ENCODE measurements at places on chromosomes 1 and 21. TPM values are rescaled to one million over a fixed set of nuclear protein-coding genes. Genes with fewer than 3 reads are reported as not detected.

DNA sequence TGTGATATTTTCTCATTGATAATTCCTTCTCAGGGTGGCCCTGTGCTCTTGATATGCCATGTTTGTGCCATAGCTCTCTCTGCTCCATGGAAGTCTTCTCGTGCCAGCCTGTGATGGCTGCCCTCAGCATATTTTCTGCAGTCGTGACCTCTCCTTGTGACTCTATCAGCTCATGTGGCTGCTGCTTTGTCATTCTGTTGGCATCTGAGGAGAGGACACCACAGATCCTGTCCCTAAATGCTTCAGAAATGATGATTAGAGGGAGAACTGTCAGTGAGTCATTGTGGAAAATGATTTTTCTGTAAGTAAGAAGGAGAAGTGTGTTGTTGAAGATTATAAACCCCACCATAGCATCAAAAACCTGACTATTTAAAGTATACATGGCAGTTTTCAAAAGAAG, 286.0 kb downstream of the ADGRL2 start:
- no peak for DNase-seq

DNA sequence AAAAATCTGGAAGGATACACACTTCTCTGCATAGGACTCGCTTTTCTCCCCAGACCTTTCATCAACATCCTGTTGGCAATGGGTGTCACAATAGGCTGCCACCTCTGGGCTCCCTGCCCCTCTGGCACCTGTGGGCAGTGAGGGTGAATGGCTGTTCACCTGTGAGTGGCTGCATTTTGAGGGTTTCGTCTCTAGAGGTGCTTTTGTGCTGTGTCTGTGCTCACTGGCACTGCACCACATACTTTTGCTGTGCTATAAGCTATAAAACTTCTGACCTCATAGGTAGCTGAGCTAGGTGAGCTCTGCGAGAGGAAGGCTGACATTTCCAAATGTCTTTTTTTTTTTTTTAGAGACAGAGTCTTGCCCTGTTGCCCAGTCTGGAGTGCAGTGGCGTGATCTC, 35.9 kb downstream of the SLC30A1 start:
- no peak for DNase-seq

GRCh38 chr1:181353526-181353925, 129.8 kb upstream of the CACNA1E start:
- DNase-seq = no peak

GRCh38 chr1:31937300-31938183, 626 bp downstream of the PTP4A2 start:
- DNase-seq = peak; percentile 51

- DNase-seq = no peak
These were observed 10.8 kb downstream of the AGT start for GRCh38 chr1:230702934-230703678.

DNA sequence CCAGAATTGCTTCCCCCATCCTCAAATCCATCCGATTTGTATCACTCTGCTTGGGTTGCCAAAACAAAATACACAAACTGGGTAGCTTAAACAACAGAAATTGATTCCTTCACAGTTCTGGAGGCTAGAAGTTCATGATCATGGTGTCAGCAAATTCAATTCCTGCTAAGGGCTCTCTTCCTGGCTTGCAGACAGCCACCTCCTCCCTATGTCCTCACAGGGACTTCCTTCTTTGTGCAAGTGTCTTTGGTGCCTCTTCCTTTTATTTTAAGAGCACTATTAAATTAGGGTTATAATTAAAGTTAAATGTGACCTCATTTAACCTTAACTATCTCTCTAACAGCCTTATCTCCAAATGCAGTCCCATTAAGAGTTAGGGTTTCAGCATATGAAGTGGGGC, 112.8 kb downstream of the PLPP3 start:
- no peak for DNase-seq

GRCh38 chr1:35726450-35727433, 8.1 kb upstream of the C1orf216 start:
- peak; percentile 48 for DNase-seq

The RSPO1 gene
- 0.20 TPM for total RNA-seq

The OR2M3 gene
- not detected for total RNA-seq

The KIAA1614 gene
- total RNA-seq = 17.7 TPM

- peak; percentile 74 for DNase-seq
These were observed 1.4 kb downstream of the GUK1 start for GRCh38 chr1:228141226-228142044.

- DNase-seq = no peak
These were observed 48.9 kb downstream of the RASSF5 start for GRCh38 chr1:206556047-206556749.

- DNase-seq = peak; percentile 26
These were observed 20.7 kb downstream of the C1QB start for GRCh38 chr1:22673486-22674409.

The PCBP3 gene
- 12.6 TPM for total RNA-seq

DNA sequence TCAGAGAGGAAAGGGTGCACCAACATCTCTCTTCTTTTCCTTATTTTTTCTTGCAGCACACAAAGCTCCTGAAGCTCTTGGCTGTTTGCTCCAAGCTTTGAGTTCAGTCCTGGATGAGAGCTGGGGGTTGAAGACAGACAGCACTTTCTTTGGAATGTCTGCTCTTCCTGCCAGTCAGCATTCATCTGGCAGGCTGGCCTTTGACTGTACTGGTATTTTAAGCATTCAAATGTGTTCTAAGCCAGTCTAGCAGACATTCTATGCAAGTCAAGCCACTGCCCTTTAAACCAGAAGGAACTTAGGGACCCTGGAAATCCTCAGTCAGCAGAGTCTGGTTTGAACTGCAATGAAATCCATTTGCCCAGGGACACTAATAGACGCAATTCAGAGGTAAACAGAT, 45.0 kb downstream of the XCL1 start:
- no peak for DNase-seq

DNA sequence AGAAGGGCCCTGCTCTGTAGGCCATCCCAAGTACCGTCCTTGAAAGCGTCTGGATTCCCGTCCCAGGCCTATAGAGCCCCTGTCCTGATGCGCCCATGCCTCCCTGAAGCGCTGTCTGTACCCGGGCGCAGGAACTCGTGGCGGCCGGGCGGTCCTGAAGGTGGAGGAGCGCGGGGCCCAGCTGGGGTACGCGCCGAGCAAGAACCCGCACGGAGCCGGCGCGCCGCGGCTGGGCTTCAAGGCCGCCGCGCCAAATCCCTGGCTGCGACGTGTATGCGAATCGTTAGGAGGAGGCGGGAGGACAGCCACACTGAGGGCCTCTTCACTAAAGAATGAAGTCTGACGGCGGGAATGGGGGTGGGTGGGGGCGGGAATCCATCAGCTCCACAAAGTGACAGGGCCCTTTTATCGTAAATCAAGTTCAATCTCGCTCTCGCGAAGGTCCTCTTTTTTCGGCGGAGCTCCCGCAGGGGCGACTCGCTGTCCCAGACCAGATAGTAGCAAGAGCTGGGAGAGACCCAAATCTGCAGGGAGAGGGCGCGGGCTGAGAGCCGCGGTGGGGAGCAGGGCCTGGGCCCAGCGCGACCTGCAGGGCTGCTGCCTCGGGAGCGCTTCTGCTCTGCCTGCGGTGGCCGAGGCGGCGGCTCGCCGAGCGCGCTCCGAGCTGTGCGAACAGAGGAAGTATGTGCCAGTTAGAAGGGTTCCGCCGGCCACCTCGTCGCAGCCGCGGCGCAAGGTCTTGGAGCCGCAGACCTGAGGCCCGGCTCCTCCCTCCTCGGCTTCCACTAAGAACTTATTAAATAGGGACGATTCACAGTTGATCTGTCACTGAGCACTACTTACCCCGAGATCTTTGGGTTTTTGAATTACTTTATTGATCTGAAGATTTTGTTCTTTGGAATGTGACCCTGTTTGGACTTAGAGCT, 10.4 kb downstream of the BARHL2 start:
- no peak for DNase-seq

DNA sequence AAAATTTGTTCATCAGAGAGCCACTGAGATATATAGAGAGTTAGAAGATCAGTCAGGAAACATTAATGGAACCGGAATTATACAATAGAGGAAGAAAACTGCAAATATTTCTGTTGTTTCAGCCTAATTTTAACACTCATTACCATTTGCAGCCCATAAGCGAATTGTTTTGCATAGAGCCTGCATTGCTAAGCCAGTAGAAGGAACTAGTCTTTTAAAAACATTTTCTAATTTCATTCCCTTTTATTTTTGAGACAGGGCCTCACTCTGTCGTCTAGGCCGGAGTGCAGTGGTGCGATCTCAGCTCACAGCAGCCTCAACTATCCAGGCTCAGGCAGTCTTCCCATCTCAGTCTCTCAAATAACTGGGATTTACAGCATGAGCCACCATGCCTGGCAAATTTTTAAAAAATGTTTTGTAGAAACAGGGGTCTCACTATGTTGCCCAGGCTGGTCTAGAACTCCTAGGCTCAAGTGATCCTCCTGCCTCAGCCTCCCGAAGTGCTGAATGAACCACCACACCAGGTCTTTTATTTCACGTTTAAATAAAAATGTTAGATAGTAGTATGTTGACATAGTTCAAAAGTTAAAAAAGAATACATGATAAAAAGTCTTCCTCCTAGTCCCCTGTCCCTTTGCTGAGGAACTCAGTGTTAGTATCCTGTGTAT, 25.3 kb downstream of the MPZL1 start:
- no peak for DNase-seq

DNA sequence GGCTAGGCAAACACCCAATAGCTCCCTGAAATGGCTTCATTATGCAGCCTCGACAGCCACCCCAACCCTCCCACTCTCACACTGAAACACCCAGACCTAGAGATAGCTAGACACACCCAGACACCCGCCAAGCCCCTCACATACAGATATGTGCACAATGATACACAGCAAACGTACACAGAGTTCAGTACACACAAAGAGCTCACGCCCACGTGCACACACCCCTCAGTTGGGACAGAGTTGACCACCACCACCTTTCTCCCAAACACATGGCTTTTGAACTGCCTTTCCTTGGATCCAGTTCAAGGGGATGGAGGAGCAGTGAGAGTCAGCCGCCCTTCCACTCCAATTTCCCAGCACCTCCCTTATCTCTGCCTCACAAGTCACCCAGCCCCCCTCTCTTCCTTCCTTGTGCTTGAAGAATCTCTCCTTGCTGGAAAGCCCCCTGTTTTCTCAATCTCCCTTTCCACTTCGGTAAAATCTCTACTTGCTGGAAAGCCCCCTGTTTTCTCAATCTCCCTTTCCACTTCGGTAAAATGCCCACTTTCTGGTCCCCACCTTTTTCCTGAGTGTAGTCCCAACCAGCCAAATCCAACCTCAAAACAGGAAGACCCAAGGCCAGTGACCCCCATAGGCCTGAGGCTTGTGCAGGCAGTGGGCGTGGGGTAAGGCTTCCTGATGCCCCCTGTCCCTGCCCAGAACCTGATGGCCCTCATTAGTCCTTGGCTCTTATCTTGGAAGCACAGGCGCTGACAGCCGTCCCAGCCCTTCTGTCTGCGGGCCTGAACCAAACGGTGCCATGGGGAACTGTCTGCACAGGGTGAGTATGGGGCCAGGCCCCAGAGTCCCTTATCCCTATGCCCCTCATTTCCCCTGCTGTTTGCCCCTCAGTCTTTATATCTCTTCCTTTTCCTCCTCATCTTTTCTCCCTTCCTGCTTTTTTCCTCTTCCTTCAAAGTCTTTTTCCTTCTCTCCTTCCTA, at the start of gene ACKR1:
Gene ACKR1, plus strand, starts transcription at position 715 of the 981 bp plus-strand sequence. Its CDS starts 85 bp downstream, at position 800.
- no peak for DNase-seq

- DNase-seq = no peak
These were observed 91.6 kb downstream of the LRRC8C start for GRCh38 chr1:89724369-89725010.

The SHISAL2A gene
- total RNA-seq = 1.2 TPM

- DNase-seq = no peak
These were observed 157.6 kb downstream of the CACNA1E start for GRCh38 chr1:181640956-181641355.

The NBPF6 gene
- total RNA-seq = 1.2 TPM

The CD160 gene
- not detected for total RNA-seq

GRCh38 chr1:7562729-7563605, 208.1 kb upstream of the VAMP3 start:
- no peak for DNase-seq

The FCRL1 gene
- not detected for total RNA-seq

DNA sequence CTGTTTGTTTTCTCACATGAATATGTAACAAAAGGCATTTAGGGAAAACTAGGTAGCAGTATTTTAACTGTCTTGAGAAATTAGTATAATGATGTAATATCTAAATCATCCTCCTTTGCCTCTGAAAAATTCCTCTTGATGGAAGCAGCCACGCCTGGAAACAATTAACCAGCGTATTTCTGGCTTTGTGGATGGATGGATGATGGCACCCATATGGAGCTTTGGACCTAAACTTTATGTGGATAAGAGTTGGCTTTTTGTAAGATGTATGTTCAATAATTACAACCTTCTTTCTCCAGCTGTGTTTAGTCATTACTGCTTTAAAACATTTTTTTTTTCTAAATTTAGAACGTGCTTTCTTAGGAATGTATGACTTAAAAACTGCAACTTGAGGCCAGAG, 12.7 kb downstream of the CDCA8 start:
- no peak for DNase-seq

DNA sequence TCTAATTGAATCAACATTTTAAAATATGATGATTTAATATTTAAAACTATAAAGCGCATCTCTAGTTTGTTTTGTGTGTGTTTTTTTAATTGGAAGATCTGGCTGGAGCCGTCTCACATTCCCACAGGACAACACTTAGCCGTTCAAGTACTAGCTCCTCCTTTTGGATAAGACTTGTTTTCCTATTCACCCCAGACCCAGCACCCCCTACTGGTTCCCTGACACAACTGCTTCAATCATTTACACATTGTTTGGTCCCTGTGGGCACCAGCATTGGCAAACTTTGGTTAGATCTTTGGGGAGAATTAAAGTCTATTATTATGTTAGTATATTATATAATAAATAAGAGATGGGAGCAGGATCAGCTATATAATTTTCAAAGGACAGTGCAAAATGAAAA, 34.5 kb downstream of the TYW3 start:
- no peak for DNase-seq

The CHI3L1 gene
- 18.8 TPM for total RNA-seq

GRCh38 chr21:44929799-44930542, 9.3 kb upstream of the ITGB2 start:
- no peak for DNase-seq

DNA sequence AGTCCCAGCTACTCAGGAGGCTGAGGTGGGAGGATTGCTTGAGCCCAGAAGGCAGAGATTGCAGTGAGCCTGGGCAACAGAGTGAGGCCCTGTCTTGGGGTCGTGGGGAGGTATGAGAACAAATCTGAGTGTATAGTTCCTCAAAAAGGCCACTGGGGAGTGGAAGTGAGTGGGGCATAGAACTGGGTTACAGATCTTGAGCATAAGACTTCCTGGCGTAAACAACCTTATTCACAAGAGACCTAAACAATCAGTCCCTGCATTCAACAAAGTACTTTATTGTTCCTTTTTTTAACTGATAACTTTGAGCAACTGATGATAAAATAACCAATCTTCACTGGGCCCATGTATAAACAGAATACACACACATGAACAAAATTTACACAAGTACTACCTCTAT, 72.7 kb upstream of the MUTYH start:
- DNase-seq = no peak

The MYCL gene
- 0.87 TPM for total RNA-seq

GRCh38 chr1:91699339-91699974, 186.5 kb downstream of the TGFBR3 start:
- DNase-seq = peak; percentile 71

Measured in tibial nerve (tissue), 4 donors.